ENCODE measurements at places on chromosomes 3 and 15.

DNA sequence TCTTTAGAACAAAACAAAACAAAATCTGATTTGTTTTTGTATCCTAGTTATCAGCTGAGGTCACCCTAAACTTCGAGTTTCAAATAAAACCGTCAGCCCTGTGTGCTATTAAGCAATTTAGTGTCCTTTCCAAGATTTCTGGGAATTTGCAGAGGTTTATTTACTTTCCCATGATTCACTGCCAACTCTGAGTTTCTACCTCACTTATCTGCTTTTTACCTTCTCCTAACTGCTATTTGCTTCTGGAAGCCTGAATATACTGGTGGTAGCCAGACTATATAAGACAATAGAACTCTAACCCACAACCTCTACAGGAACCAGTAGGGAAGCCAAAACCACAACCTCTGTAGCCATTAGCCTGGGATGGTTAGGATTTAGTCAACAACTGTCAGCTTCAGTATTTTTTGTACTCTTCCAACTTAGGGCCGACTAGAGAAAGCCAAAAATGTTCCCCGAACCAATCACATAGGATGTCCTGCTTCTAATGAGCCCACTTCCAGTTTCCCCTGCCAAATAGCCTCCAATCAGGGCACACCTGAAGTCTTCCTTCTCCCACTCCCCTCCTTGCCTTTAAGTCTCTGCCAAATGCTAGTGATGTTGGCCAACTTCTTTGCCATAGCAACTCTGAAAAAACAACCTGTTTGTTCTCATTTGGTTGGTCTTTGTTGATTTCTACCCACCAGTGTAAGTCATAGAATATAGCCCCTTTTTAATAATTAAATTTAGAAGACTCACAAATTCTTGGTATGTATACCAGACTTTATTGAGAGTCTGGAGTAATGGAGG lies 273.1 kb downstream of the ULK4 start:
- peak; percentile 16 for DNase-seq

DNA sequence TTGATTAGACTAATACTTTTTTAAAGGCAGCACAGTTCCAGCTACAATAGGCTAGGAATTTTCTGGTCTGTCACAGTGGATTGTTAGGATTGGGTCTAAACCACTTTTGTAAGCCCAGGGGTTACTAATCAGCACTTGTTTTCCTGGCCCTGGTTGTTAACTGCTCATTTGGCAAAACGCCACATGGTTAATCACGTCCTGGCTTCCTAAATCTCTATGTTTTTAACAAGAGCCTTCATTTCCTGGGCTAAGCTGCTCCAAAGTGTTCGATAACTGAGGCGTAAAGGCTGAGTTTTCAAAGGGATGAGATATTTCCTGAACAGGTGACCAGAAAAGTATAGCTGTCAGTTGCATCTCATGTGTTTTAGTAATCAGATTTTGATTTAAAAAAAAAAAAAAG lies 38.9 kb upstream of the CLRN1 start:
- no peak for DNase-seq

DNA sequence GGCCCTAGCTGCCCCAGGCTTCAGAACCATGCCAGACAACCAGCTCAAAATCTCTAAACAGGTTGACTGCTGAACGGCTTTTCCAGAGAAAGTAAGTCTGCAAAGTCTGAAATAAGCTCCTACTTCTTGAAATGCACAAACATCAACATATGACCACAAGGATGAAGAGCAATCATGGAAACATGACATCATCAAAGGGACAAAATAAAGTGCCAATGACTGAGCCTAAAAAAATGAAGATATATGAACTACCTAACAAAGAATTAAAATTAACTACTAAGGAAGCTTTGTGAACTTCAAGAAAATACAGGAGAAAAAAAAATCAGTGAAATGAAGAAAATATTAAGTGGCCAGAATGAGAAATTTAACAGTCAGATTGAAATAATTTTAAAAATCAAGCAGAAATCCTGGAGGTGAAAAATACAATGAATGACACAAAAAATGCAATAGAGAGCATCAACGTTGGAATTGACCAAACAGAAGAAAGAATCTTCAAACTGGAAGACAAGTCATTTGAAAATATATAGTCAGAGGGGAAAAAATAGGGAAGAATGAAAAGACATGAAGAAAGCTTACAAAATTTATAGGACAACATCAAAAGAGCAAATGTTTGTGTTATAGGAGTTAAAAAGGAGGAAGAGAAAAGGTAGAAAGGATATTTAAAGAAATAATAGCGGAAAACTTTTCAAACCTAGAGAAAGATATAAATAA lies 364.2 kb downstream of the OCA2 start:
- no peak for DNase-seq

GRCh38 chr3:174495311-174495710 lies 363.8 kb upstream of the NAALADL2 start:
- no peak for DNase-seq

- no peak for DNase-seq
These were observed 113.7 kb upstream of the AADACL2 start for GRCh38 chr3:151620071-151620470.

- DNase-seq = no peak
These were observed 10.9 kb downstream of the CCR5AS start for GRCh38 chr3:46395766-46396530.

- no peak for DNase-seq
These were observed 18.3 kb upstream of the RFX7 start for GRCh38 chr15:56261854-56262509.

DNA sequence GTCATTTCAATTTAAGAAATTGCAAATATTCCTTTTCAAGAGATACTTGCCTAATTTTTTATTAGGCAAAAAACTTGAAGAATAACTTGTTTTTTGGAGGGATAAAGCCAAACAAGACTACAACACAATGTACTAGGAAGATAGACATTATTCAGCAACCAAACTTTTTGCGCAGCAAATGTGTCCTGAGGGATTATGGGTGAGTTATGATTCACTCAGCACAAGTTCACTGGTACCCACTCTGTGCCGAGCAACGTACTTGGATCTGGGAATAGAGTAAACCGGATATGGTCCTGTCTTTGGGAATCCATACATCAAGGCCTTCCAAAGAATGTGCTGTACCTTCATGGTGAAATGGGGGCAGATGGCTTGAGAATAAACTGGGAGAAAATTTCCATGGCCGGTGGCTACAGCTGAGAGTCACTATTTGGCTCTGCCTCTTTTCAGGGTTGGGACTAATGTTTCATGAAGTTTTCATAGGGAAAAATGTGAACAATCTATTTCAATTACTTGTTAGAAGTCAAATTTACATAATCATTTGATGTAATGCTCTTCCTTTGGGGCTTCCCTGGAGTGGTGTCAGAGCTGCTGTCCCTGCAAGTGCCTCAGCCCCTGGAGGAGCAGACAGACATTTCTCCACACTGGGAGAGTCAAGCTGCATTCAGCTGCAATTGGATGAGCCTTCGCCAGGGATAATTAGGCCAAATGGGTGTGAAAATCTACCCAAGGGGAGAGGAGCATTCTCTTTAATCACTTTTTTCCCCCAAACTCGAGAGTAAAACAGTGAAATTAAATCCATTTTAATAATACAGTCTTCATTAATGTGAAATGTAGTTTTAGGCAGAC lies 315.2 kb downstream of the CLSTN2 start:
- no peak for DNase-seq

GRCh38 chr15:26630857-26631256 lies 142.0 kb downstream of the GABRB3 start:
- no peak for DNase-seq

- no peak for DNase-seq
These were observed 103.5 kb downstream of the TBC1D2B start for GRCh38 chr15:77974098-77974414.

- DNase-seq = no peak
These were observed 23.2 kb upstream of the GNB4 start for GRCh38 chr3:179474480-179474879.

DNA sequence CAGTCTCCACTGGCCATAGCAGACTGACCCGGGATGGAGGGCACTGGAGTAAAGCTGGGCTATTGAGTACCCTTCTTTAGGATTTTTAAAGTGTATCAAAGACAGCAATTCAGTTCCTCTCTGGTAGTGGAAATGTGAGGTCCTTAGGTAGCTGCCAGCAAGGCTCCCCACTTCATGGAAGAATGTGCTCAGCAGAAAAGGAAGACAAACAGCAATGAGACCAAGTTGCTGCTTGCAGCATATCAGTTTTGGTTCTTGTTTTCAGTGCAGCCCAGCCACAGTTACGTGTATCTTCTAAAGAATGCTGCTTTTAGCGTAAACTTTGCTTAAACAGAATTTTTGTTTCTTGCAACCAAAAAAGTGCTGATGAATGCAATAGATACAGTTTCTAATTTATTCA lies 374.0 kb upstream of the CBLB start:
- no peak for DNase-seq

DNA sequence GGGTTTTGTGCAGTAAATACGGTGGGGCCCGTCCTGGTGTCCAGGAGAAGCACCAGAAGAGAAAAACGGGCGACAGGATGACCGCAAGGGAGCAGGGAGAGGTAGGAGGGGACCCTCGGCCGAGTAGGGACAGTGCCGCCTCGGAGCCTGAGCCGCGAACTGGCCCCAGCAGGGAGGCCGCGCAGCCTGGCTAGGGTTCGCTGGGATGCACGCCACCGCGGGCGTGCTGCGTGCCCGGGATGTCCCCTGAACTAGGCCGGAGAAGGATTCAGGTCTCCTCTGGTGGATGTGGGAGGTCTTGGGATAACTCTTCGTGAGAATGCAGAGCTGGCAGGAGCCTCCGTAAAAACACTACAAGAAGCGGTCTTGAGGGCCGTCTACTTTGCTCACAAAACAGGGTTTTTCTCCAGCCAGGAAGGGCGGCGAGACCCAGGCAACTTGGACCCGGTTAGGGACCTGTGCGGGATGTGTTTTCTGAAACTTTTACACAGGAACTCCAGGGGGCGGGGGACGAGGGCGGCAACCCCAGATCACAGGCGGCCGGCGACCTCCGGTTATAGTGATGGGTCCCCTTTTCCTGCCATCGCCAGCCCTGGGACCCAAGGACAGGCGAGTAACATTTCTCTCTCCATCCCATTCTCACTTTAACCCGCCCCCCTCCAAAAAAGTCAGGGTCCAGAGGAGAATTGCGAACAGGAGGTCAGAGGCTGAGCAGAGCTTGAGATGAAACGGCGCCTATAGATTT lies 35.5 kb downstream of the NR2F2 start:
- DNase-seq = peak; percentile 29

DNA sequence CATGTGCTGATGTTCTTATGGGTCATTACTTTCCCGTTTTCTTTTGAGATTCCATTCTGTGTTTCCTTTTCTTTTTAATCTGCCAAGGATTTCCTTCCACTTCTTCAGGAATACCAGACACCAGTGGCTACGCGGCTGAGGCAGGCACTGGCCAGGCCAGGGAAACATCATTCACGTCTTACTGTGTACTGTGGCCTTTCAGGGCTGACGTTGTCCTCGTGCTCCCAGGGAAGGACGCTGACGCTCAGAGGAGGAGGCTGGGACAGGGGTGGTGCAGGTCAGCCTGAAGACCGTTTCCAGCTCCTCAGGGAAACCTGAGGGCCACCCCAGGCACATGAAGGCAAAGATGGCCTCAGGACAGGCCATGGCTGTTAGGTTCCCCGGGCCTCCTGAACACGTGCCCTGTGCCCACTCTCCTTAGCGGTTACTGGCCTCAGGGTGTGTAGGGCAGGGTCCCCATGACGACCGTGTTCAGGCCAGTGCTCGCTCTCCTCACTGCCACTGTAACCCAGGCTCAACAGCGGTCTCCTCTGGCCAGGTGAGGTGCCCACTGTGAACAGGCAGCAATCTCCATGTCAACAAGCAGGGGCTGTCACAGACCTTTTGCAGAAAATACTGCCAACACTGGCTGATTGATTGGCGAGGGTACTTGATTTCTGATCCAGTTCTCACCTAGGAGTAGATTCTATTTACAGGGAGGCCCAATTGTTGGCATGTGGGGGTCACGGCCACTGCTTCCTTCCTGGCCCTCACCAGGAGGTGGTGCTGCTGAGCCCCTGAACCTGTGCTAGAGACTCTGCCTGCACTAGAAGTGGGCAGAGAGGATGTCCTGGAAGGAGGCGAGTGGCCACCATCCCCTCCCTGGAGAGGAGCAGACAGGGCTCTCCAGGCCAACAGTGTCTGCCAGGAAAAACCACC lies 169.5 kb downstream of the ATP10A start:
- DNase-seq = no peak

- DNase-seq = no peak
These were observed 116.5 kb upstream of the FAM174B start for GRCh38 chr15:92772061-92772460.

DNA sequence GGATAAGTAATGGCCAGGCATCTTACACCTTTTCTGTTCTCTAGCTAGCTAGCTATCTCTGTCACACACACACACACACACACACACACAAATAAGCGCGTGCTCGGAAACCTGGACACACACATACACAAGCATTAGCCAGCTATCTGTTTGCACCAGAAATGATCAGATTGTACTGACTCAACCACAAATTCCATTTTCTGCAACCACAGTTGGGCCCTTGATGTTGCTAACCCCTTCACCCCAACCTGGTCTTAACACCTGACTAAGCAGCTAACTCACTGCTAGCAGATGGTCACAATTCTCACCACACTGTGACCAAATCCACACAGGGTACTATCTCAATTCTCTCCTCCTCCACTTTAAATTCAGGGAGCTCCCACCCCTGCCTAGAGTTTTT lies 183.0 kb upstream of the THBS1 start:
- DNase-seq = no peak

GRCh38 chr3:55466526-55466925 lies 20.6 kb downstream of the WNT5A start:
- no peak for DNase-seq

- DNase-seq = peak; percentile 17
These were observed 1.0 kb downstream of the C15orf61 start for GRCh38 chr15:67521783-67522568.

GRCh38 chr15:97998307-97999071 lies 38.0 kb downstream of the ARRDC4 start:
- no peak for DNase-seq

- DNase-seq = no peak
These were observed 51.9 kb downstream of the NKIRAS1 start for GRCh38 chr3:23864931-23865330.

DNA sequence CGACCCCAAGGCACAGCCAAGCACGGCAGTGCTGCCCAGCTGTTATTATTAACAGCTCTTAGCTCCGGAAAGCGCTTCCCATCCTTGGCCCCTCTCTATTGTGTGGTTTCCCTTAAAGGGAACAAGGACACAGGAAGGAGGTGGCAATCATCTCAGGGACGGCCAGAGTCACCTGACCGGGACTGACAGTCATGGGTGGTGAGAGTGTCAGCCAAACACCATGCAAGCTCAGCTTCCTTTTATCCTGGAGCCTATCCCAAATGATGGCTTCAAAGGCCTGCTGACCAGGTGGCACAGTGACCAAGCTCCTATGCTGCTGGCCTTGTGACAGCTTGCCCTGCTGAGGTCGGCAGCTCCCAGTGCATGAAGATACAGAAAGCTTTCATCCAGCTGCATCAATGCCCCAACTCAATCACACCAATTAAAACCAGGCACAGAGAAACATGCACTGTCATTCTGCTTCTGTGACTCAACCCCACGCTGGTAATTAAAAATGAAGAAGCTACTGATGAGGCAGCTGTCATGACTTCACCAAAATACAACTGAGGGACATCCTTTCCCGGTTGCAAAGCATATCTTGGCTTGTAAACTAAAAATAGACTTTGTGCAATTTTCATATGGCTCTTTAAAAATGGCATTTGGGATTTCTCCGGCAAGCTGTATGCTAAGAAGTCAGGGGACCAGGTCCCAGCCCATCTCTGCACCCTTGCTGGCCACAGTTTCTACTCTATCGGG lies 34.0 kb downstream of the PCSK6 start:
- DNase-seq = peak; percentile 36

Data from spinal cord (tissue), 10 donors.